ENCODE measurements at places on chromosomes 6 and 20.
A peak's percentile ranks its signal among the peaks of the same experiment; 100 is the strongest.

DNA sequence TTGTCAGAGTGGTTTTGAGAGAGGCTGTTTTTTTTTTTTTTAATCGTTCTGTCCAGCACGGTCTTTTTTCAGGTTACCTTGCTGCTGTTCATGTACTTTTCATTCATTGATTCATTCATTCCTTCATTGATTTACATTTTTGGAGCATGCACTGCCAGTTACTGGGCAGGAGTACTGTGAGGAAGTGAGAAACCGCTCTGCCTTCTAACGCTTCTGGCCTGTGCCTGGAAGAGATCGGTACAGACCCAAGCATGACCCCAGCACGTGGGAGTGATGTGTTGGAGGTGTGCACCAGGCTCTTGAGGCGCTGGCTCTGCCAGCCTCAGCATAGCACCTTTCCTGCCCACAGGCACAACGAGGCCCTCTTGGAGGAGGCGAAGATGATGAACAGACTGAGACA, 9.1 kb downstream of the RIPK1 start:
- DNase-seq: no peak

DNA sequence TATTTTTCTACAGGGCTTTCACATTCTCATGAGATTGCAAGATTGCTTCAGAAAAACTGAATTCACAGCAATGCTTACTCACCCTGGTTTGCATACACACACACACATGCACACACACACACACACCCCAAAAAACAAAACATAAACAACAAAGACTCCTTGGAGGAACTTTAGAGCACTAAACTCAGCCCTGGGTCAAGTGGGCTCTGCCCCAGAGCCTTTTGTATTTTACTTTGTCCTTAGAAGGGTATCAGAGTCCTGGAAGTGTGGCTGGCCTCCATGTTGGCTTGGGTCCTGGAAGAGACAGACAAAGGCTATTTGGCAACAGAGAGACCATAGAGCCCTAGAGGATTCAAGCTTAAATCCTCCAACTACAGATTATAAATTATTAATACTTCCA, 8.0 kb upstream of the CST9 start:
- no peak for DNase-seq

DNA sequence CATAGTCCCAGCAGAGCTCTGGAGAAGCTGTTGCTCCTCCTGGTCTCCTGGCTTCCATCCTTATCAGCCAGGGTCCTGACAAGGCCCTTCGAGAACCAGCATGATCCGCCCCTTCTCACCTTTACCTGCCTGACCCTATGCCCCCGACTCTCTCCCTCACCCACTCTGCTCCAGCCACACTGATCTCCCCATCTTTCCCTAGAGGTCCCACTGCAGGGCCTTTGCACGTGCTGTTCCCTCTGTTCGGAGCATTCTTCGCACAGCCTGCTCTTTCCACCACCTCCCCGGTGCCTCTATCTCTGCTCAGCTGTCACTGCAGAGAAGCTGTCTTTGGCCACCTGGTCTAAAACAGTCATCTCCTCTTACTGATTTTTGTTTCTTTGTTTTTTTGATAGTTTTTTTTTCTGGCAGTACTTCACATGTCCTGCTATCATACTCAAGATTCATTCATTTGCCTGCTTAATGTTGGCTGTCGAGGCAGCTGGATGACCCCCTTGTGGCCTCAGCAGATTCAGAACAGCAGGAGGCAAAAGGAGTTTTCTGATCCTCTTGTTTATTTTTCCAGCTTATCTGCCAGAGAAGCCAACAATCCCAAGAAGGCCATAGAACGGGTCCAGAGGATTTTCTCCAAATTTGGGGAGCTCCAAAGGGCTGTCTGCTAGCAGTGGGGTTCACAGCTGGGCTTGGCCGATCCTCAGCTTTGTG, 1.6 kb upstream of the PTGIS start:
- no peak for DNase-seq

DNA sequence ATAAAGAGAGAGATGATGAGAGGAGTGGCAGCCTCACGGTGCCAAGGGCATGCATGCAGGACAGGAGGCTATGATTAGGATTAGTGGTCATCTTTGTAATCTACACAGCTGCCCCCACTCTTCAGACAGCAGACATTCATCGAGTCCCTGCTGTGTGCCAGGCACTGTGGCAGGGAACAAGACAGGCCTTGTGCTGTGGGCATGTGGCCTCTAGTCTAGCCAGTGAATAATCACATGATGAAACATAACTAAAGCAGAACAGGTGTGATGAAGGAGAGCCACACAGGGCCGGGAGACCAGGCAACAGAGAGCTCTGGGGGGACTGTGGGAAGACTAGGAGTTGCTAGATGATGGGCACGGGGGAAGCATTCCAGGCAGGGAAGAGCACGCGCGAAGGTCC, 22.2 kb downstream of the TOX2 start:
- no peak for DNase-seq

DNA sequence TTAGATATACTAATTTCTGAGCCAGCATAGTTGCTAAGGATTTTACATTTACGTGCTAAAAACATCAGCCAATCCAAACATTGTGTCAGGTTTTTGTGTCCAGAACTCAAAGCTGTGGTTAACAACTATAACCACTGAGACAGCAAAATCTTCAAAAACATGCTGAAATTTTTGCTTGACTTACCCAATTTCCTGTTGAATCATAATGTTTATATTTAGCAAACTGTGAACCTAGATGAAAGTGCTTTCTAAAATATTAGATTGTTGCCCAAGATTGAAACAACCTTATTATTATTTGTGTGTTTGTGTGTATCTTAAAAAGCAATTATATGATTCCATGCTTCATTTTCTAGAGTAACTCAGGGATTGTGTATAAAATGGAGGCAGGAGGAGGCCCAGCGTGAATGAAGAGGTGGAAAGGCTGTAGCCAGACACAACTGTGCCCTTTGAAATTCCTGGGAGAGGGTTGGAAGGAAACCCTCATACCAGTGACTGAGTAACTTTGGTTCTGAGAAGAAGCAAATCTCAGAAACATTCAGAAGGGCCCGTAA, 48.0 kb downstream of the ARMC2 start:
- no peak for DNase-seq

- no peak for DNase-seq
Observed at GRCh38 chr6:150099546-150099945, 30.6 kb upstream of the ULBP3 start.

- no peak for DNase-seq
Observed at GRCh38 chr6:11426571-11426970, 111.0 kb upstream of the TMEM170B start.

GRCh38 chr6:17219098-17219497, 62.1 kb upstream of the RBM24 start:
- no peak for DNase-seq

DNA sequence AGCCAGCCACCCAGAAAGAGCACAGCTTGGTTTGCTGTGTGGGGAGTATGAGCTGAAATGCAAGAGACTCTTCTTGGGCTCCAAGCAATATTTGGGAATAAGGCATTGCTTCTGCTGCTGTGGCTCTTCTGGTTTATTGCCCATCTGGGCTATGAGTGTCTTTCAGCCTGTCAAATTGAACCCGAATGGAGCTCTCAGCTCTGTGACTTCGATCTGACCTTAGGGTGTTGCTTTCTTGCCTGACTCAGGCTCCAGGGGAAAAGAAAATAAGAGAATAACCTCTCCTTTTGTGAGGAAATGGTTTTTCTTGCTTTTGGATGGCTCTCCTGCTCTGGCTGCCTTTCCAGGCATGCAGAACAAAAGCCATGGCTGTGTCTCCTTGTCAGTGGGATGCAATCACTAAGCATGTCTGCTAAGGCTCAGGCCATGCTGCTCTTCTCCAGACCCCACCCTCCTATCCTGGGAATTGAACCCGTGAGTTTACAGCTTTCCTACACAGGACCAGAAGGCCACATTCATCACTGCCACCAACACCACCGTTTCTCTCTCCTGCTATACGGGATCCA, 169.4 kb upstream of the JAG1 start:
- DNase-seq: no peak

- DNase-seq: no peak
Observed at GRCh38 chr6:150327117-150327774, 41.6 kb upstream of the IYD start.

- no peak for DNase-seq
Observed at GRCh38 chr6:125658759-125659431, 90.5 kb upstream of the HEY2 start.

- DNase-seq: no peak
Observed at GRCh38 chr6:33595001-33595846, 15.1 kb upstream of the BAK1 start.

GRCh38 chr6:15352845-15353244, 107.0 kb downstream of the JARID2 start:
- no peak for DNase-seq

DNA sequence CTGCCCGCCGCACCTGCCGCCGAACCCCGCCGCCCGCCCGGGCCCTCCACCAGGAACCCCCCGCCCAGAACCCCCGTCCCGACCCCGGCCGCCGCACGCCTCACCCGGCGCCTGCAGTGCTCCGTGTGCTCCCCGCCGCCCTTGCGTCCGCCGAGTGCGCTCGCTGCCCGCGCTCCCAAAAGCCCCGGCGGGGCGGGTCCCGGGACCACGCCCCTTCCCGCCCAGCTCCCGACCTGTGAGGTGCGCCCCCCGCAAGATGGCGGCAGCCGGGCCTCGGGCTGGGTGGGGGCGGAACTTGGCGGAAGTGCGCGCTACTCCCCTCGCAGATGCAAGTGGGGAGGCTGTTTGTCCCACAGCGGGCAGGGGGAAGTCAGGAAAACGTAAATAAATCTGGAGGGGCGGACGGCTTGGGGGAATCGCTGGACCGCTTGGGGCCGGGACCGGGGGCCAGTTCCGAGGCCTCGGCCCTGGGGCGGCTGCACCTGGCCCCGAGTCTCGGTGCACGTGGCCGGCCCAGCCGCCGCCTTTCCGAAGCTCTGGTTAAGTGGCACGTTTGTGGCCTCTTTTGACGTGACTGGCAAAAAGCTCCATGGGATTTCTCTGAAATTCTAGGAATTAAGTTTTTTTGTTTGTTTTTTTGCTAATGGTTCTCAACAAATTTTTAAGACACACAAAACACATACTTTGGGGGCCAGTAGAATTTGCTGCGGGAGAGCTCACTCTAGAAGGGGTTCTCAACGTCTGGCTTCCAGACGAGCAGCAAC, at the start of gene EZR:
Gene EZR, minus strand, starts transcription at position 156 of the 764 bp plus-strand sequence. CDS start 1,275 bp downstream, outside the sequence.
- peak; percentile 79 for DNase-seq

DNA sequence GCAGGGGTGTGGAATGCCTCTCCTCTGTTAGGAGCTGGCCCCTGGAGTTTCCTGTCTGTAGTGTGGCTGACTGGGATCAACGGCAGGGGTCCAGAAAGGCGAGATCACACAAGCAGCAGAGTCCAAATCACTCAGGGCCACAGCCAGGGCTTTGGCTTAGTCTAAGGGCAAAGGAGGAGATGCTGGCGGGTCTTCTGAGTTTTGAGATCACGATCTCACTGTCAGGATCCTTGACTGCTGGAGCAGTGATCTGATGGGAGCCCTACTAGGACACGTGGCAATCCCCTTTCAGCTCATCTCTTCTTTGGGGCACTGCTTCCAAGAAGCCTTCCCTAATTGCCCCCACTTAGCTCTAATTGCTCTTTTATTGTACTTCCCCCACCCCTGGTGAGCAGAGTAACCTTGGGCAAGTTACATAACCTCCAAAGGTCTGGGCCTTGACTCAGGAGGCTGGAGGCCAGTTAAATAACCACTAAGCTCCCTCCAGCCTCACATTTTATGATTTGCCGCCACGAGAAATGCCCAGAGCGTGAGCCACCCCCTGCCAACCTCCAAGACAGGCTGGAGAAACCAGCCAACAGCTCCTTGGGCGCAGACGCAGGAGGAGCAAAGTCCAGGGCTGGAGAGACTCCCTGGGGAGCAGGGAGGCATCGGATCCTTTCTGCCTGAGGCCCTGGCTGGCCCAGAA, 12.0 kb downstream of the KCNK5 start:
- DNase-seq: no peak

- DNase-seq: no peak
Observed at GRCh38 chr6:33248643-33248931, 23.1 kb downstream of the VPS52 start.

DNA sequence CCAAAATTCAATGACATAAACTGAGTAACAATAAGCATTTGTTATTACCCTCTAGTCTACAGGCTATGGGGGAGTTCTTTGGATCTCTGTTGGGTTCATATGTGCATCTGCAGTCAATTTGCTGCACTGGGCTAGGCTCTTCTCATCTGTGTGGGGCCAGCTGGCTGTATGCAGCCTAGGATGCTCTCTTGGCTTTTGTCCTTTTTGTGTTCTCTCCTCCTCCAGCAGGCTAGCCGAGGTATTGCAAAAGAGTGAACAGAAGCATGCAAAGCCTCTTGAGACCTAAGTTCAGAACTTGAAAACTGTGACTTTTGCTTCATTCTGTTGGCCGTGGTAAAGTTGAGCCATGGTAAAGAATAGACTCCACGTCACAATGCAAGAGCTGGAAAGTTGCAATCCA, 62.8 kb upstream of the FOXO3 start:
- DNase-seq: no peak

GRCh38 chr6:115680621-115681020, 380.1 kb downstream of the FRK start:
- DNase-seq: no peak

GRCh38 chr20:25046181-25046641, 11.7 kb downstream of the ACSS1 start:
- no peak for DNase-seq

- peak; percentile 47 for DNase-seq
Observed at GRCh38 chr20:50333812-50334211, 143.2 kb downstream of the CEBPB start.

DNA sequence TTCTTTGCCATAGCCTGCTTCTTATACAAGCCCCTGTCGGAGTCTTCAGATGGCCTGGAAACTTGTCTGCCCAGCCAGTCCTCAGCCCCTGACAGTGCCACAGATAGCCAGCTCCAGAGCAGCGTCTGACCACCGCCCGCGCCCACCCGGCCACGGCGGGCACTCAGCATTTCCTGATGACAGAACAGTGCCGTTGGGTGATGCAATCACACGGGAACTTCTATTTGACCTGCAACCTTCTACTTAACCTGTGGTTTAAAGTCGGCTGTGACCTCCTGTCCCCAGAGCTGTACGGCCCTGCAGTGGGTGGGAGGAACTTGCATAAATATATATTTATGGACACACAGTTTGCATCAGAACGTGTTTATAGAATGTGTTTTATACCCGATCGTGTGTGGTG, 29.5 kb downstream of the SLCO4A1 start:
- no peak for DNase-seq

GRCh38 chr6:168128631-168129291, 49.7 kb upstream of the FRMD1 start:
- DNase-seq: no peak

DNA sequence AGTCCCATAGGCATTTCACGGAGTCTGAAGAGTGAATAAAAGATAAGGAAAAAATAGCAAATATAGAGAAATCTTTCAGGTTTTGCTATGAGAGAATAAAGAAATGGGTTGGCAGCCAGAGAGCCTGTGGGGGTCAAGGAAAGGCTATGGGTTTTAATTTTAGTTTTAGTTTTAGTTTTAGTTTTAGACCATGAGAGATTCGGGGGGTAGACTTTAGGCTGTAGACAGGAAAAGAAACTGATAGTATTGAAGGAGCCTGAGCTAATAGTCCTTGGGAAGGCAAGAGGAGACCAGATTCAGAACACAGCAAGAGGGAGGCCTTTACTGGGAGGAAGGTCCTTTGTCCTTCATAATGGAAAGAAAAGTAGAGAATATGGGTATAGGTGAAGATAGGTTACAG, 19.3 kb downstream of the DOP1A start:
- DNase-seq: no peak

- no peak for DNase-seq
Observed at GRCh38 chr6:12101048-12101447, 88.9 kb downstream of the HIVEP1 start.

All from prostate gland (tissue), 2 donors.